Head of caudate nucleus (tissue), 42 donors: ENCODE measurements at places on chromosomes 5 and 9.

DNA sequence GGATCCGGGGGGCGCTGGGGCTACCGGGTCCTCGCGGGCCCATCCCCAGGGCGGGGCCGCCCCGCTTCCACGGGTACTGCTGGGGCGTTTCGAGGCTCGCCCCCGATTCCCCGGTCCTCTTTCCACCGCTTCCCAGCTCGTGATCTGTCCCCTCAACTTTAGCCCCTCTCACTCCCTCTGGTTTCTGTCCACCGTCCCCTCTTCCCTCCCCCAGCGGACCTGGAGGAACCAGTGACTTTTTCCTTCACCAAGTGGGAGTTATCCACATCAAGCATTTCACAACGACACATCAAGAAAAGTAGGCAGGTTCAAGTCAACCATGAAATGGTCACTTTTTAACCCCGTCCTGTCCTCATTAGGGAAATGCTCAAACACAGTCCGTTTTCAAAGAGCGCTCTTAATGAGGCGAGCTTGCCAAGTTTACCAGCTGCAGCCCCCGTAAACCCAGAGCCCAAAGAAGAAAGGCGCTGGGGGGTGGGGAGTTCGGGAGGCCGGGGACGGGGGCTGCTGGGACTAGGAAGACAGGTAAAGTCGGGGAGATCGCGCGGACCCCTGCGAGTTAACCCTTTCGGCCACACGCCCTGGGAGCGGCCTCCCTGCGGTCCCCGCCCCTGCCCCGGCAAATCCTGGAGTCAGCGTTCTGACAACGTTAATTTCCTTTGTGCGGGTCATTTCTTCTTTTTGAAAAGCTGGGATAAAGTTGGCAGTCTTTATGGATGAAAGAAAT is 2.1 kb upstream of the NFIB start:
- no peak for DNase-seq

- no peak for DNase-seq
These were observed 39.6 kb downstream of the TJP2 start for GRCh38 chr9:69213647-69214046.

DNA sequence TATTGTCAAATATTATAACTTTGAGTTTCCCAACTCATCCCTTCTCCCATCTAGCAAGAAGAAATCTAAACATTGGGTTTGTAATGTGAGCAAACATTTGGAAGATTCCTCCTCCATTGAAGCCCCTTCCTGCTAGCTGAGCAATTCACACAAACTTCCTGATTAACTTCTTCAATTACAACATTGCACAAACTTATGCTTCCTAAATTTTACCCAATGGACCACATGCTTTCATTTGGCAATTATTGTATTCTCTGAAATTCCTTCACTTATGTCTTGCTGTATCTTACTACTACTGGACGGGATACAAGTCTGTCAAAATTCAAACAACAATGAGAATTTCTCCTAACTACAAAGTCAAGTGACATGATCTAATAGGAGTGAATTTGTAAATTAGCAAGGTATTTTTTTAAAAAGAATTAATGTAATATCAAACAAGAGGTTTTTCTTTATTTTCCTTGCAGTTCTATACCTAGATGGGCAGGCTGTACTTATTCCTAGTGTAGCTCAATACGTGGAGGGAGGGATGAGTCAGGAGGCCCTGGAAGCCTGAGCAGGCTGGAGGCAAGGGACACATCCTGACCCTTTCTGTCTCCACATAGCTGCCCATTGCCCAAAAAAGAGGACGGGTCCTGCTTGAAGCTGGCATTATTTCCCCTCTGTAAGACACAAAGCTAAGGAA is 11.8 kb upstream of the IFNW1 start:
- DNase-seq, result no peak

- DNase-seq, result no peak
These were observed 2.6 kb upstream of the PLPPR1 start for GRCh38 chr9:101025940-101026339.

GRCh38 chr5:3593771-3594509 is 1.7 kb upstream of the IRX1 start:
- no peak for DNase-seq

DNA sequence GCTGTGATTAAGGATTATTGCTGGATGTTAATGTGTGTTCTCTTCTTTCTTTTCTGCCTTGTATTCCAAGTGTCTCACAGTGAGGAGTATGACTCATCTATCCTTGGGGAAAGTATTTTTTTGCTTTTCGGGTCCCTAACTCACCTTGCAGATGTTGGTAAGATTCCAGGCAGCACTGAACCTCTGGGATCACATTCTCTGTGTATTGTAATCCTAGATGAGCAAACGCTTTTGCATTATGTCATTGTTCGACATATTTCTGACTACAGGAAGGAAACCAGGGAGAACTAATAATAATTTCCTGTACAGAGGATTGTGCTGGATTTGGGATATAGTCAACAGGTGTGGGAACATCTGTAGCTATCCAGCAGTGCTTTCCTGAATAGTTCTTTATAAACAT is 246.1 kb upstream of the TUT7 start:
- no peak for DNase-seq

- no peak for DNase-seq
These were observed 238.7 kb downstream of the EFNA5 start for GRCh38 chr5:107431998-107432397.

DNA sequence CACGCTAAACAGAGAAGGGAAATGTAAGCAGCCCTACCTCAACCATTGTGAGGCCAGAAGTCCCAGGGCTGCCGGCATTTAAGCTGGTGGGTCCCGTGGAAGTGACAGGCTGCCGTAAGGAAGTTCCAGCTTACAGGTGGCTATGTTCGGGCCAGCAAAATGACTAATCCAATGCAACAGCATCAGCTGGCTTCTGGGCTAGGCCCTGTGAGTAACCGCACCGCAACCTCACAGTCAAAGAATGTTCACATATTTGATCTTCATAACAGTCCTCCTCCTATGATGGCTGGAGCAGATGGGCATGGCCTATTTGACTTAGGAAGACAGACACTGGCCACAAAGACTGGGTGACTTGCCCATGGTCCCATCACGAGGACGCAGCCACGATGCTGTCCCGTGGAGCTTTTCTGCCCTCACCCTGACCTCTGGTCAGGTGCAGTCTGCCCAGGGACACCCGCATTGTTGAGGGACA is 88.2 kb downstream of the LIFR start:
- DNase-seq, result no peak

DNA sequence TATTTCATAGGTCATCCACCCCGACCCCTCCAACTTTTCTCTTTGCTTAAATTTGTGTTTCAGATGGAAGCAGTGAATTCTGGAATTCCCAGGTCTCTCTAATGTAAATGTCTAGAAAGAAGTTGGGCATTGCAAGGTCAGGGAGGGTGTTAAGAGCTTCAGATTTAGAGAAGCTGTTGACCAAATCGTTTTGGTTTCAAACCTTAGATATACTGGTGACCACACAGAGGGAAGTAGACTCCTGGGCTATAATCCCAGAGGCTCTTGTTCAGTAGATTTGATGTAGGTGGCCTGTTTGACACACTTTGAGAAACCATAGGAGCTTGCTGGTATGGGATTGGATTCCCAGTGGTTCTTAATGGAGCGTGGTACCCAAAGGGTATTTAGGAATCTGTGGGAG is 137.3 kb upstream of the KLF9 start:
- no peak for DNase-seq

DNA sequence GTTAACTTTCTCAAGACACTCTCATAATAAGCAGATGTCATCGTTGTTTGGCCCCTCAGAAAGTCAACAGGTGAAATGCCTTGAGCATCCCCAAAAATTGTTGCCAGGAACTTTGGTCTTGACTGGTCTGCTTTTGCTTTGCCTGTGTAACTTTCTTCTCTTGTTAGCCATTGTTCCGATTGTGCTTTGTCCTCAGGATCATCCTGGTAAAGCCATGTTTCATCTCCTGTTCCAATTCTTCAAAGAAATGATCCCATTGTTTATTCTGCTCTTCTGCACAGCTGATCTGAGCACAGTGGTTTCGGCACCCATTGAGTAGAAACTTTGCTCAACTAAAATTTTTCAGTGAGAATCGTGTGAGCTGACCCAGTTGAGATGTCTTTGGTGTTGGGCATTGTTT is 8.1 kb upstream of the ZBED3 start:
- DNase-seq, result no peak

- DNase-seq, result no peak
These were observed 11.8 kb downstream of the DEPDC1B start for GRCh38 chr5:60687927-60688720.

DNA sequence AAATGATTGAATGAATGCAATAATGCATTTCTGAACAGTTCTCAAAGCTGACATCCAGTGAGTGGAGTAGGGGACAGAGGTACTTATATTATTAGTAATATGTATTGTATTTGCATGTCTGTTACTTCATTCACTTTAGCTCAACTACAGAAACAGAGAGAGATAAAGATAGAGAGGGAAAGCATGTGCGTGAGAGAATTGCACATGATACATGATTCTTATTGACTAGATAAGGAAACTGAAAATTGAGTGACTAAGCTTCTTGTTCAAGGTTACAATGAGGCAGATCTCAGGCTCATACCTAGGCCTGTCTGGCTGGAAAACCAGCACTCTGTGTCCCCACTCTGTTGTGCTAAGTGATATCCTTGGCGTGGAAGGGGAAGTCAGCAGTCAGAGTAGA is 337.7 kb upstream of the KLF4 start:
- no peak for DNase-seq

DNA sequence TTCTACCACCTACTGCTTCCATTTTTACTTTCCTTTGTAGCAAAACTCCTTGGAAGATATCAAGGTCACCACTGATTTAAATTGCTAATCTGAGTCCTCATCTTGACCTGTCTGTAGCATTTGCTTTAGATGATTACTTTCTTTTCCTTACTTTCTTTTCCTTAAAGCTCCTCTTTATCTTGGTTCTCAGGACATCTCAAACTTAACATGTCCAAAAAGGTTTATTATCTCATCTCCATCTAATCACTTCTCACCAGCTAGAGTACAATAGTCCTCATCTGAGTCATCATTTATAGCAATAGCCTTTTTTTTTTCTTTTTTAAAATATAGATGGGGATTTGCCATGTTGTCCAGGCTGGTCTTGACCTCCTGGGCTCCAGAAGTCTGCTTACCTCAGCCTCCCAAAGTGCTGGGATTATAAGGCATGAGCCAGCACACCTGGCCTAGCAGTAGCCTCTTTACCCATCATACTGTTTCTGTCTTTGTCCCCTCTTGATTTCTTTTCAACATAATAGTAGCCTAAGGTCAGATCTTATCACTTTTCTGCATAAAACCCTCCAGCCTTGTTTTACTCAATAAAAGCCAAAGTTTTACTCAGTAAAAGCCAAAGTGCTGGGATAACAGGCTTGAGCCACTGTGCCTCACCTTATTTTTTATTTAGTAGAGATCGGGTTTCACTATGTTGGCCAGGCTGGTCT is 32.9 kb upstream of the GPR21 start:
- DNase-seq, result no peak

DNA sequence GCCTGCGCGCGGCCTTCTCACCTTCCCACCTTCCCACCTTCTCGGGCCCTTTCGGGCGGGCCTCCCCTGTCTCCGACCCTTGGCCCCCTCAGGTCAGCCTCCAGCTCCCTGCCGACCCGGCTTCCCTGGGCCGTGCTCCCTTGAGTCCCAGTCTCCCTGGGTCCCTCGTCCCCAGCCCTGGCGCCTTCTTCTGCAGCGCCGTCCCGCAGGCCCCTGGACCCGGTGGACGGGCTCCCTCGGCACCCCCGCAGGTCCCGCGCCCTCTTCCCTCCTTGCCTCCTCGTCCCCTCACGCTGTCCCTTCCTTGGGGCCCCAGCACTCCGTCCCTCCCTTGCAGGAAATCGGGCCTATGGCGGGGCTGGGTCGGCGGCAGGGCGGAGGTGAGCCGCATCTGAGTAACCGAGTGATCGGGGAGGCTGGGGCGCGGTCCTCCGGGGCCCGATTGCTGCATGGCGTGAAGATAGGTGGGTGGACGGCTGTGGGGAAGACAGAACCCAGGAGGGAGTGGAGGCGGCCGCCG is 7.6 kb downstream of the ARPC5L start:
- DNase-seq, result no peak

- no peak for DNase-seq
These were observed 11.7 kb downstream of the DNAJB5 start for GRCh38 chr9:35001285-35001677.

DNA sequence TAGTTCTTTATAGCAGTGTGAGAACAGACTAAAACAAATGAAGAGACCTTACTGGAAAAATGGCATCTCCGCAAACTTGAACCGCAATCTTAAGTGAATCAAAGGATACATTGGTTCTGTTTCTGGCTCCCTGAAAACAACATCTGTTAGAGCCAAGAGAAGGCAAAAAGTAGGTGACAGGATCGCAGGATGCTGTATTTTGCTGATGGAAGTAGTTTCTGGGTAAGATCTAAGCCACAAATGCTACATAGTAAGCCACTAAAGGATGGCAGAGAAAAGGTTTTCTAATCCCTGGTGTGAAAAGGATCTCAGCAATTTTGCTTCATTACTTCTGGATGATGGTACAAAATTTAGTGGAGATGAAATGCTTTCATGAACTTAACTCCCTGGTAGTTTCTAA is 63.3 kb upstream of the HTR4 start:
- DNase-seq, result no peak

DNA sequence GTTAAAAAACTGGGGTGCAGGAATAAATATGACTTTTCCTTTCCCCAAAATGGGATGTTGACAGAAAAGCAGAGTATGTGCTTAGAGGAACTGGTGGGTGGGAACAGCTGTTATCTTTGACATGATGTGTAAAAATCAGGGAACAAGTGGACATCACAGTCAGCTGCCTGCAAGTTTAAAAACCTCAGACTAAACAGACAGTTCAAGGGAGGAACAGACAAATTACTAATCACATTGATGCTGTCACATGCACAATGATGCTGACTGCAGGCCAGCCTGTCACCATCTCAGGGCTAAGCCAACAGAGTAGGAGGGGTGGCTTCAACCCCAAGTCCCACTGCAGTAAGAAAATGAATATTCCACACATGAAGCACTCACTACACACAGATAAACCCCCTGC is 38.2 kb upstream of the UBAP2 start:
- DNase-seq, result no peak

DNA sequence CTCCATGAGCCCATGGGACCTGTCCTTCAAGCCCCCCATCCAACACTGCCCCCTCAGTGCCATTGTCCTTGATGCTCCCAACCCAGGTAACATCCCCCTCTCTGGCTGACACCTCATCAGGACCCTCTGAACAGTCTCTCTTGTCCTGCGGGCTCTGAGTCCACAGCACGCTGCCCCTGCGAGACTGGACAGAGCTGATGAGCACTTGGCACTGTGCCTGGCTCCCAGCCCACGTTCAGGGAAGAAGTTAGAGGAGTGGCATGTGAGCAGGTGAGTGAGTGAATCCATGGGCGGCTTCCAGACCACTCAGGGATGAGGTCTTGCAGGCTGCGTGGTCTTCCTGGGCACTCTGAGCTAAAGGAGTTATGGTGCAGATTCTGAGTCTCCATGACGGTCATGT is 70.7 kb downstream of the PAX5 start:
- no peak for DNase-seq

GRCh38 chr5:97764700-97765099 is 581.7 kb upstream of the RIOK2 start:
- DNase-seq, result no peak

- no peak for DNase-seq
These were observed 795 bp downstream of the DAB2IP start for GRCh38 chr9:121652021-121652837.

DNA sequence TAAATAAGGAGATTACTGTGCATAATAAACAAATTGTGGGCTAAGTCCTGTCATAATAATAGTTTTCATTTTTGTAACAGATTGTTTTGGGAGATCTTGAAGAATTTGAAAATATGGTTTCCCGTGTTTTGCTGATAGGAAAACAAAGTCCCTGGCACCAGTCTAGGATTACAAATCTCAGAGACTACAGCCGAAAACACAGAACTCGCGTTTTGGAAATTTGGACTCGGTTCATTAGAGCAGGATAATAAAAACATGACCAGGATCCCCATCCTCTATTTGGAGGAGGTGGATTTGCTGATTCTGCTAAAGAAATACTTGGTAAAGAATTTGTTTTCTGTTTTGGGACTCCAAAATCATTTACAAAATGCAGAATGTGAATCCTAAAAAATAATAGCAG is 1194.4 kb downstream of the DTWD2 start:
- no peak for DNase-seq
